ENCODE measurements at places on chromosomes 7 and 10.

DNA sequence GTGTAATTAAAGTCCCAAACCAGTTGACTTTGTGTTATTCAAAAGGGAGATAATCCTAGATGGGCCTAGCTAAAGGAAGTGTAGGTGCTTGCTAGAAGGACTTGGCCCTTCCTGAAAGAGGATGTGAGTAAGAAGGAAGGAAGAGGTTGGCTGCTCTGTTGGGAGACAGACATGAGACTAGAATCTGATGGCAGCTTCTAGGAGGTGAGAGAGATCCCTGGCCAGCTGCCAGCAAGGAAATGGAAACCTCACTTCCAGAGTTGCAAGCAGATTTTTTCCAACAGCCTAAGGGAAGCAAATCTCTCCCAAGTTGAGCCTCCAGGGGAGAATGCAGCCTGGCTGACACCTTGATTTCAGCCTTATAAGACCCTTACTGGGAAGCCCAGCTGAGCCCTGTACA, 368.4 kb upstream of the ZMIZ1 start:
- DNase-seq, result no peak

DNA sequence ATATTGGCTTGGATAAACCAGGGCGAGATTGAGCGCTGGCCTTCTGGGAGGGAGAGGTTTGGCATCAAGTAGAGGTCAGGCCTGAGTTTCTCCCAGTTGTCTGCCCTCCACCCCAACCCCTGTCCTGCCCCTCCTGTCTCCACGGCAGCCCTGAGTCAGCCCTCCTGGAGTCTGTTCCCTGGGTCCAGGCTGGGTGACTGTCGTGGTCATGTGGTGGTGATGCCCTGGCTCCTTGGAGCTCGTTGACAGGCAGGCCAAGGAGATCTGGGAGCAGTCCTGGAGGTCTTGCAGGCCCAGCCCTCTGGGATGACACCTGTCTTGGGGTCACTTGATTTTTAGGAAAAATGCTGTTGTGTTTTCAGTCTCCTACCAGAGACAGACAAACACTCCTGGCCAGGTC, 53.6 kb upstream of the PODXL start:
- no peak for DNase-seq

DNA sequence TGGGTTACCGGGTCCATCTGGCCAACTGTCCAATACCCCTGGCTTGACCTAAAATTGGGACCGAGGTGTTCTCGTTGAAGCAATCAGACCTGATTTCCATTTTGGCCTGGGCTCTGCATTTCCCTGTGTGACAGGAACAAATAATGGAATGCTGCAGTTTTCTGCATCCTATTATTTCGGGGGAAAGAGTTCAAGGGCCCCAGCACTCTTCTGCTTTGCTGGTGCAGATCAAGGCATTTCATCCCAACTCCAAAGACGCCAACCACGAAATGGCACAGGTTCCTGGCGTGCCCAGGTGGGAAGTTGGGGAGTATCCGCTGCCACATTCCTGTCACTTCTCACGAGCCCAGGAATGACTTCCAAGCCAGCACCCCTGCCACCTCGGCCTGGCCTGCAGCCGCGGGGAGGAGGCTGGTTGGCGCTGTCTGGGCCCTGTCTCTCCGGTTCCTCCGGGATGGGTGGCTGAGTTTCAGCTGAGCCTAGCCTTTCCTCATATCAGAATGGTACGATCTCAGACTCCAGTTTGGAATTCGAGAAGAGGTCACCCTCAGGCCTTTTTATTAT, 56.5 kb downstream of the FAM171A1 start:
- no peak for DNase-seq

- DNase-seq, result no peak
Measured at GRCh38 chr7:32224276-32224675, 154.1 kb upstream of the PDE1C start.

DNA sequence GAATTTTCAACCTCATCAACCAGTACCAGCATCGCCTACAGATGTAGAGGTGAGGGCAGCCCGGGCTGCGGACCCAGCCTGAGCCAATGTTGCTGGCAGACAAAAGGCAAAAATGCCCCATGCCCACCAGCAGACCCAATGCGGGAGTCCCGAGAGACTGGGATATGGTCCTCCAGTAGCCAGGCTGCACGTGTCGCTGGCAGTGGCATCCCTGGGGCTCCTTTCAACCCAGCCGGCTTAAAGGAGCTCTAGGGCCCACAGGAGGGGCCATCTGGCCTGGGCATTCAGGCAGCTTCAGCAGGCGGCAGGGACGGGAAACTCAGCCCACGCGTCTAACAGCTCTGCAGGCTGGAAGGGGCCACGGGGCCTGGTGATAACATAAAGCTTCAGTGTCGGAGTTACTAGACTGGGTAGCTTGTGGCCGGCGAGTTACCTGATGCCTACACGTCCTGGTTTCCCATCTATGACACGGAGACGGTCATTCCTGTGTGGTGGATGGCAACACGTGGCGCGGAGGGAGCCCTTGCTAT, 70.7 kb downstream of the PROSER2 start:
- no peak for DNase-seq

DNA sequence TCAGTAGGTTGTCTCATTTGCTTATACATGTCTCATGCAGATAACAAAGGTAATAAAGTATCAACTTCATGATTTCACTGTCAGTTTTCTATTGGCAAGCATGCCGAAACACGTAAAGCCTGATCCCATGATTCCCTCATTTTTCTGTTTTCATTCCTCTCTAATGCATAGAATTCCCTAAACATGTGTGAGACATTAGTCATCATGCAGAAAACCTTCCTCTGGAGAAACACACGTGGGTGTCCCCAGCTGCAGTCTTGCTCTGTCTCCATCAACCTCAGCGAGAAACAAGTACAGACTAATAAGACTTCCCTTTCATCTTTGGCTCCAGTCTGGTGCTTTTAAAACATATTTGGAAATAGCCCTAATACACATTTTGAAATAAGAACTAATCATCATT, 432.7 kb upstream of the VSTM2A start:
- DNase-seq, result no peak
